Cardiac ventricle fibroblast (primary cell): ENCODE measurements at places on chromosomes 5 and 9. TPM values are rescaled to one million over a fixed set of nuclear protein-coding genes. Genes with fewer than 3 reads are reported as not detected.

The HRCT1 gene
- 2.4 and 2.6 TPM in 2 replicates for total RNA-seq

The PCDH12 gene
- total RNA-seq: 2.5 and 4.6 TPM in 2 replicates

The ADRA1B gene
- 0.83 and 1.7 TPM in 2 replicates for total RNA-seq

The BSPRY gene
- total RNA-seq: not detected in 2 replicates
